ENCODE measurements at places on chromosomes 4 and X.

GRCh38 chr4:71163317-71163716 is 169.9 kb downstream of the DCK start:
- no peak for DNase-seq

- DNase-seq = no peak
Measured at GRCh38 chr4:139207247-139207646, 30.2 kb upstream of the ELF2 start.

- no peak for DNase-seq
Measured at GRCh38 chr4:18397681-18398390, 376.3 kb upstream of the LCORL start.

GRCh38 chrX:51215266-51215665 is 117.4 kb upstream of the NUDT10 start:
- DNase-seq = no peak

GRCh38 chrX:24659106-24659505 is 12.0 kb upstream of the PCYT1B start:
- no peak for DNase-seq

DNA sequence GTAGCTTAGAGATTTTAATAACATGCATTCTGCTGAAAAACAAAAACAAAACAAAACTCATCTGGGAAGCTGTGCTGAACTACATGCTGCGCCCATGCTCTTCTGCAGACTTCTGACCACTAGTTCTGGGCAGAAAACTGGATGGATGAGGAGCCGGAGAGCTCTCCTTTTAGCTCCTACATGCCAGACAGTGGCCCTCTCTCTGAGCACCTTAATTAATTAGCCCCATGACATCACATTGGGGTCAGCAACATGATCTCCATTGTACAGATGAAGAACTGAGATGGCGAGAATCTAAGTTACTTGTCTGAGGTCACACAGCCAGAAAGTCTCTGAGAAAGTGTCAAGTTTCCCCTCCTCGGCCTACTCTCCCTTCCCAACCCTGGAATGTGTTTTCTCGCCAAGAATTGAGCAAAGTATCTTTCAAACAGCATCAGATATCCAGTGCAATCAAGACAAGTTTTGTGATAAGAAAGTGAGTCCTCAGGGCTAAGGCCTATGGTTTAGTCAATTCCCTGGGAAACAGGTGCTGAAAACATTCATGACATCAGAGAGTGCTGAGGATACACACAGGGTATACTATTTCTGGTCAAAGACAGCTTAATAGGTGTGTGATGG is 21.6 kb downstream of the SCD5 start:
- no peak for DNase-seq

DNA sequence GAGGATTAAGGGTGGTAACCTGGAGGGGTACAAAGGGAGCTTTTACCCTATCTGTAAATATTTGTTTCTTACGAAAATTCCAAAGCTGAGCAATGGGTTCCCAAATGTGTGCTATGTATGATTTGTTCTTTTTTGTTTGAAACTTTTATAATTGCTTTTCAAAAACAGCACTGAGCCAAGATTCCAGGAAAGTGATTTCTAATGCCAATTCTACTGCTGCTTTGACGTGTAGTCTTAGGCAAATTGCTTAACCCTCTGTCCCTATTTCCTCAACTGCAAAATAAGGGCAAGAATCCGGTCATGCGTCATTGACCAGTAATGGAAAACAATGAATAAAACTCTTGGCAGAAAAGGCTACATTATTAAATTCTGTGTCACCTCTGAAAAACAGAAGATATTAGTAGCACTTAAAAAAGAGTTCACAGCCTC is 454.7 kb downstream of the IL15 start:
- no peak for DNase-seq

DNA sequence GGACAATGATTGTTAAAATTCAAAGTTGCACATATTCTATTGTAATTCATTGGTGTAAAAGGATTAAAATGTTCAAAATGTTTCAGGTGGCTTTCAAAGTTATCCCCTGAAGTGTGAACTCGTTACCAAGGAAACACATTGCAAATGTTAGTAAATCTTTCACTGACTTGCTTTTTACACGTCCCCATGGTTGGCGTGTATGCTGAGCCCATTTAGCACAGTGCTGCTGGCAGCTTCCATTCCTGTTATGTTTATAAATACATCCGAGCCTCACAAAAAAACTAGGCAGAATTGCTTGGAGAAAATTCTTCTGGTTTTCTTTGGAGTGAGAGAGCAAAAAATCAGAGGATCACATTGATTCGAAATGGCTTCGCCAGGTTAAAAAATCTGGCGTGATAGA is 105.9 kb upstream of the HPGD start:
- DNase-seq = no peak

GRCh38 chr4:169340834-169341233 is 70.1 kb upstream of the SH3RF1 start:
- no peak for DNase-seq

DNA sequence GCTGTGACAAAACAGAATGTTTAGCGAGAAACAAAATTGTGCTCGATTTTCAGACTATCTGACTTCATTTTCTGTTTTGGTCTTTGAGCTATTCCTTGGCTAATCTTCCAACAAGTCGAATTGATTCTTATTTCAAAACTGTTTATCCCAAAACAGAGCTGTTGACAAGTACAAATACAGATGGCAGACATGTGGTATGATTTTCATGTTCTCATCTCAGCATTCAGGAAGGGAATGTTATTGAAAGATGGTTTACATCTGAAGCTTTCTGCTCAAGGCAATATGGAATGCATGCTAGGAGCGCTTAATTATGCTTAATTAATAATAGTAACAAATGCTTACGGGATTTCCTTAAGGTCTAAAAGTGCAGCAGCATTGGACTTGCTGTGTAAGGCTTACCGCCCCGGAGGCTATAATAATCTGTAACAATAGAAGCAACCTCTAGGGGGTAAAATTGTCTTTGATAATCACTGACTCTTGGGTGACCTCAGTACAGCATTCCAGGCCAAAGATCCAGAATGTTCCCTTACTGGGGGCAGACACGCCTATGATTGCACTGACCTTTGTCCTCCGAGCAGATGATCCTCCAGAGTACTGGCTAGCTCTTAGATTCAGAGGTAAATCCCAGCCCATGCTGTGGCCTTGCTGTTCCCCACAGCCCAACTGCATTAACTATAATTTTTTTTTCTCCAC is 16.4 kb downstream of the LSM6 start:
- DNase-seq = no peak

Data from NCI-H748 treated with DMSO at 0.1 percent for 48 hours (cell line).